ENCODE measurements at places on chromosomes 16 and 17.

- DNase-seq, result no peak
Observed at GRCh38 chr17:79811011-79811867, 14.4 kb upstream of the CBX8 start.

- DNase-seq, result no peak
Observed at GRCh38 chr17:50638606-50638965, 3.9 kb downstream of the ABCC3 start.

DNA sequence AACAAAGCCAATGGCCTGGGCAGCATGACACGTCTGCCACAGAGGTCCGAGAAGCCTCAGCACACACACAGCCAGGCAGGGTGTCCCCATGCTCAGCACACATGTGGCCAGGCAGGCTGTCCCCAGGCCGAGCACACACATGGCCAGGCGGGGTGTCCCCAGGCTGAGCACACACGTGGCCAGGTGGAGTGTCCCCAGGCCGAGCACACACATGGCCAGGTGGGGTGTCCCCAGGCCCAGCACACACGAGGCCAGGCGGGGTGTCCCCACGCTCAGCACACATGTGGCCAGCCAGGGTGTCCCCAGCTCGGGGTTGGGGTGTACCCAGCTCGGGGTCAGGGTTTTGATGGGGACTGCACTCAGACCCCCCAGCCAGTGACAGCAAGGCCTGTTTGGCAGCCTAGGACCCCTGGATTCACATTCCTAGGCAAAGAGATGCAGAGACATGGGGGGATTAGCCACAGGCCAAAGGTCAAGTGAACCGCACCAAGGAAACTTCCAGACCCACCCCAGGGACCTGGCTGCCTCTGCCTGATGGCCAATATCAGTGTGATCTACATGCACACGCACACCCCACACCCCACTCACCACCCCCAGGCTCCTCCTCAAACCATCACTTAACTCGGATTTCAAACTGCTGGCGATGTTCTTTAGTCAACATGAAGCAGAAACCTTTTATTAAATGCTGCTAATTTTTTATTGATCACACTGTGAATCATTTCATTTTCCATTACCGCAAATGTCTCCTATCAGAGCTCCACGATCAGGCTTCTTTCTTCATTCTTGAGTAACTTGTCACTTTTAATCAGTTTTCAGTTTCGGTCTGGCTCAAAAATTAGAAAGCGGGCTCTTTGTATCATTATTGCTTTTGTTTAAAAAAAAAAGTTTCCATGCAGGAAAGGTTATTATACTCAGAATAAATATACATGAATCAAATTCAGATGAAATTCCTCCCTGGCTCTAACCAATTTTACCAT lies 111.4 kb downstream of the ZNF423 start:
- no peak for DNase-seq

DNA sequence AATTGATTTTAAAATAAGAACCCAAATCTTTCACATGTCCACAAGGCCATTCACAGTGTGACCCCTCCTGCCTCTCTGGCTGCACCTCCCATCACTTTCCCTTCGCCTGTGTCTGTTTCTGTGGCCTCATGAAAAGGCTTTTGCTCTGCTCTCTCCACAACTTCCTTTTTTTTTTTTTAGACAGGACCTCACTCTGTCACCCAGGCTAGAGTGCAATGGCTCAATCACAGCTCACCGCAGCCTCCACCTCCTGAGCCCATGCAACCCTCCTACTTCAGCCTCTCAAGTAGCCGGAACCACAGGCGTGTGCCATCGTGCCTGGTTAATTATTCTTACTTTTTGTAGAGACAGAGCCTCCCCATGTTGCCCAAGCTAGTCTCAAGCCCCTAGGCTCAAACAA lies 197.1 kb downstream of the ABCC12 start:
- no peak for DNase-seq
